SK-N-SH (cell line): ENCODE measurements at places on chromosomes 16 and 17. TPM values are rescaled to one million over a fixed set of nuclear protein-coding genes. Genes with fewer than 3 reads are reported as not detected.

- DNase-seq = no peak
Observed at GRCh38 chr16:82639263-82639662, 12.5 kb downstream of the CDH13 start.

GRCh38 chr17:82648742-82649331 lies 593 bp upstream of the WDR45B start:
- peak; percentile 95 for DNase-seq

DNA sequence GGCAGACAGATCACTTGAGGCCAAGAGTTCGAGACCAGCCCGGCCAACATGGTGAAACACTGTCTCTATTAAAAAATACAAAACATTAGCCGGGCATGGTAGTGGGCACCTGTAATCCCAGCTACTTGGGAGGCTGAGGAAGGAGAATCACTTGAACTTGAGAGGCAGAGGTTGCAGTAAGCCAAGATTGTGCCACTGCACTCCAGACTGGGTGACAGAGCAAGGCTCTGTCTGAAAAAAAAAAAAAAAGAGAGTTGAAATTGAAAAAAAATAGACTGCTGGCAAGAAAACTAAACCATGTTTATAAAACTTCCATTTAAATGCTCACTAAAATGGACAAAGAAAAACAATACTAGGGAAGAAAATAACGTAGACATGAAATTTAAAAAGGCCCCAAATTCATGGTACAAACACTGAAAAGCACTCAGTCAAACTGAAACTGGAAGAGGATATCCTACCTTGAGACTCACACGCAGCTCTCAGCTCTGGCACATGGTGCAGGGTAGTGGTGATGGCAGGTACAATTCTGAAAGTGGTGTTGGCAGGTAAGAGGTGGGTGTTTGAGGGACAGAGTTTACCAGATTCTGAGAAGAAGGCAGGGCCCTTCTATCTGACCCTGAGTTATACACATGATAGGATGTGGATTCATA lies 19.3 kb downstream of the CNTROB start:
- no peak for DNase-seq

DNA sequence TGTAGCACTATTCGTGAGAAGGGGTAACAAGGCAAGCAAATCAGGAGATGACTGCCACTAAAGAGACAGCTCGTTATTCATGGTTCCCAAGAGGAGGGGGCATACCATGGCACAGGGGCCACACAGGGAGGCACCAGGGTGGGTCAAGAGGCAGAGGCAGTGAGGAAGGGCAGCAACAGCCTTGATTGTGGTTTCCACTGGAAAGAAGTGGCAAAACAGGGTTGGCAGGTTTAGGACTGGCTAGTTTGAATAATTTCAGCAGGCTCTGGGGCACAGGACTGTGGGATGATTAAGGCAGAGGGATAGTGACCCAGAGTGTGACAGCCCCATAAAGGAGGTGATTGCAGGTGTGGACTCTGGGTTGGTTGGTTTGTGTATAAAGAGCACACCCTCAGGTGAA lies 188.9 kb downstream of the CBLN1 start:
- no peak for DNase-seq

- peak; percentile 88 for DNase-seq
Observed at GRCh38 chr17:82528484-82529265, 9.1 kb downstream of the FOXK2 start.

DNA sequence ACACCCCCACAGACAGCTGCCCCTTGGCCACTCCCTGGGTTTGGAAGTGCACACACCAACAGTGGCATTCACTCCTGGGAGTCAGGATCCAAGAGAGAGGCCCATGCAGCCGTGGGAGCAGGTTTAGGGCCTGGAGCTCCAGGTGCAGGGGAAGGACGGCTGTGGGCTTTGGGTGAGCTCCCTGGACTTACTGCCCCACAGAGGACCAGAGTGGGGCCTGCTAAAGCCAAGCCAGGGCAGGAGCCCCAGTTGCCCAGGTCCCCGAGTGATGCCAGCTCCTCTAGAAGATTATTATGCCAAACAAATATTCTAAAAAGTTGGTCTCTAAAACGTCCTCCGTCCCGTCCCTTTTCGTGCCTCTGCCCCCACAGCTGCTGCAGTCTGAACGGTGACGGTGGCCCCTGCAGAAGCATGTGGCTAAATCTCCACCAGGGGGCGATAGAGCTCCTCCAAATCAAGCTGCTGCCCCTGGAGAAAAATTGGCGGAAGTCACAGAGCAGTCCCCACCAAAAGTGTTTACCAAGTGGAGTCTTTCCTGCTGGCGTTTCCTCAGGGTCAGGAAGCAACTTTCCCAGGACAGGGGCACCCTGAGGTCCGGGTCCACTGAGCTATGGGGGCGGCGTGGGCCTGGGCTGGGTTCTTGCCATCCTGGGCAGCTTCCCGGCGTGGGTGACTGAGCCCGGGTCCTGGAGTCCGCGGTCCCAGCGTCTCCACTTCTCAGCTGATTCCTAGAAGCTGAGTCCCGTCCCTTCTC lies 4.2 kb downstream of the ARMC7 start:
- peak; percentile 94 for DNase-seq

GRCh38 chr16:57380671-57381462 lies 8.6 kb downstream of the CX3CL1 start:
- no peak for DNase-seq

- no peak for DNase-seq
Observed at GRCh38 chr17:74545843-74546230, at the start of gene CD300C. Gene CD300C, minus strand, starts transcription at chr17:74546115. Its CDS starts 333 bp downstream, at chr17:74545782.

DNA sequence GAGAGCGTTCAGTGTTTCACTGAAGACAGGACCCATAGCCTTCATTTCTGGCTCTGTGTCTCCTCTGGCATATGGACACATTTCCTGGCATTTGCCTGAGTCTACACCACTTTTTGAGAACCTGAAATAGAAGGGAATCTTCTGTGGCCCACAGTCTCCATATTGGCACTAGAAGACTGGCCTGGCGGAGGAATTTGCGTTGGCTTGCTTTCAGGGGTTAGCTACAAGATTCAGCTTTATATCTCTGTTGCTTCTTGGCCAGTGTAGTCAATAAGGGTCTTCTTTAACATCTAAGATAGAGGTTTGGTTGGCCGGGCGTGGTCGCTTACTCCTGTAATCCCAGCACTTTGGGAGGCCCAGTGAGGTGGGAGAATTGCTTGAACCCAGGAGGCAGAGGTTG lies 12.8 kb upstream of the CLEC18C start:
- DNase-seq = no peak

DNA sequence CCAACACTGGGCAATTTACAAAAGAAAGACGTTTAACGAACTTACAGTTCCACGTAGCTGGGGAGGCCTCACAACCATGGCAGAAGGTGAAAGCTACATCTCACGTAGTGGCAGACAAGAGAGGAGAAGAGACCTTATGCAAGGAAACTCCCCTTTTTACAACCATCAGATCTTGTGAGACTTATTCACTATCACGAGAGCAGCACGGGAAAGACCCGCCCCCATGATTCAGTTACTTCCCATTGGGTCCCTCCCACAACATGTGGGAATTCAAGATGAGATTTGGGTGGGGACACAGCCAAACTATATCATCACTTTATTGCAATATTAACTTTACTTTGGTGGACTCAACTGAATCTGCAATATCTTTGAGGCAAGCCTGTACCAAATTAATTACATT lies 11.9 kb upstream of the ENGASE start:
- DNase-seq = no peak

DNA sequence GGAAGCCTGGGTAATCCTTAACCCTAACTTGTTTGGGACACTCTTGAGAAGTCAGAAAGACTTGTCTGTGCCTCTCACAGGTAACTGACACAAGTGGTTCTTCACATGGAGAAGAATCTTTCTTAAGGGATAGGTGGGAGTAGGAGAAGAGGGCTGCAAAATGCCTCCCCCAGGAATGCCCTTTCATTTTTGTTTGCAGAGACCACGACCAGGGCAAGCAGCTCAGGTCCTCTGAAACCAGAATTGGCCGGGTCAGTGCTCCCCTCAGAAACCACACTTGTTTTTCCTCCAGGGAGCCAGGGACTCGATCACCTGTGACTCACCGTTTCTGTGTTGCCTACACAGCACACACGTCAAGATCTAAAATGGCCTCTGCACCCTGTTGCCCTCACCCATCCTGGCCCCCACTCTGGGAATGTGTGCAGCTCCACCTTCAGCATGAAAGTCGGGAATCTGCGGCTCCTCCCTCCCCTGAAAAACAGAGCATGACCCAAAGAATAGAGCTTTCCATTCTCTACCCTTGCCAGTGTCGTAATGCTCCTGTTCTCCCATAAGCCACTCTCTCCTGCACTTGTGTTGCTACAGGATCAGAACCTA lies 36.1 kb downstream of the HNF1B start:
- DNase-seq = no peak

GRCh38 chr17:1758807-1759206 lies 3.1 kb upstream of the SERPINF1 start:
- no peak for DNase-seq

DNA sequence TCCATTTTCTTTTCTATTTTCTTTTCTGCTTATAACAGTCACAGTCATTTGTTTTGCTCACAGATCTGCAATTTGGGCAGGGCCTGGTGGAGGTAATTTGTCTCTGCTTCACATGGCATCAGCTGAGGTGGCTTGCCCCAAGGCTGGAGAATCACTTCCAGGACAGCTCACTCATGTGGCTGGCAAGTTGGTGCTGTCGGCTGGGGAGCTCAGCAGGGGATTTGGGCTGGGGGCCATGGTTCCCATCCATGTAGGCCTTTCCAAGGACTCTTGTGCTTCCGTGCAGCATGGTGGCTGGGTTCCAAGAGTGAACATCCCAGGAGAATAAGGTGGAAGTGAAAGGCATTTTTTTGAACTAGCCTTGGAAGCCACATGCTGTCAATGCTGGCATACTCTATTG lies 85.7 kb downstream of the MGAT5B start:
- DNase-seq = no peak

GRCh38 chr17:6986676-6987075 lies 9.2 kb upstream of the ALOX12 start:
- no peak for DNase-seq

DNA sequence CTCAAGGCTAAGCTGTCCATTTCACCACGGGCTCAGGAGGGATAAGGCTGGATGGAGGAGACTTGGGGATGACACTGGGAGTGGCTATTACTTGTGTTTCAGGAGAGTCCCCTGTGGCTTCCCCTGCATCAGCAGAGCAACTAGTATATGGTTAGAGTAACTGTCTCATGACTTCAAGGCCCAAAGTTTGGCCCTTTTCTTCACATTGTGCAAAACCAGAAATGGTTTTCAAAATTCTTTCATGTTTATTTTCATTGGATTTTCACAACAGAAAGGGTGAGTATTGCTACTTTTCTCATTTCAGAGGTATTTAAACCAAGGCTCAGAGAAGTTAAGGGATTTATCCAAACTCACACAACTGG lies 18.1 kb upstream of the TAC4 start:
- DNase-seq = no peak

GRCh38 chr17:65346166-65346565 lies 209.0 kb downstream of the RGS9 start:
- DNase-seq = no peak

- DNase-seq = no peak
Observed at GRCh38 chr17:61465550-61466237, 13.5 kb downstream of the TBX4 start.

GRCh38 chr16:83215406-83216001 lies 588.7 kb downstream of the CDH13 start:
- peak; percentile 49 for DNase-seq

GRCh38 chr17:1031711-1032110 lies 34.8 kb downstream of the TIMM22 start:
- peak; percentile 86 for DNase-seq

DNA sequence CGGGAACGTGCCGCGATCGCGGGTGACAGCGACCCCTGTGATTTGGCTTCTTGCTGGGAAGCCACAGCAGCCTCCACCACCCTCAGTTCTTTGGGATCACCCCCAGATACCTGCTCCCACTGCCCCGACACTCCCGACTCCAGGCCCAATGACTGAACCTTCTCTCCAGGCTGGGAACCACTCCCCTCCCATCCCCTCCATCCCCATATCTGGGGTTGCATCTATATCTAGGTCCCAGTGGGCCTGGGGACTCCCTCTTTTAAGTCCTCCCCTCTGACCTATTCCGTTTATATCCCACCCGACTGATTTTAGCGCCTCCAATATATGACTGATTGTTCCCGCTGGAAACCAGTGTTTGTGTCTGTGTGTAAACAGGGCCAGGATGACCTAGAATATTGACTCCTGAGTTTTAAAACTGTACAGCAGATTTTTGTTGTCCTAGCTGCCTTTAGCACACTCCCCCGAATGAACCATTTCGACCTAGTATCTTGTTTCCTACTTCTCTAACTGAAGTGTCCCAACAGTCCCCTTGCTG lies 667 bp downstream of the PSMD3 start:
- DNase-seq = peak; percentile 55

GRCh38 chr16:58638148-58639036 lies 8.8 kb upstream of the CNOT1 start:
- no peak for DNase-seq

GRCh38 chr17:7046127-7046724 lies 2.3 kb upstream of the SLC16A11 start:
- no peak for DNase-seq

GRCh38 chr17:73227944-73228343 lies 33.7 kb downstream of the CPSF4L start:
- no peak for DNase-seq

- no peak for DNase-seq
Observed at GRCh38 chr16:86034421-86034919, 135.5 kb downstream of the IRF8 start.

- DNase-seq = no peak
Observed at GRCh38 chr16:81488687-81489411, 44.2 kb downstream of the CMIP start.

DNA sequence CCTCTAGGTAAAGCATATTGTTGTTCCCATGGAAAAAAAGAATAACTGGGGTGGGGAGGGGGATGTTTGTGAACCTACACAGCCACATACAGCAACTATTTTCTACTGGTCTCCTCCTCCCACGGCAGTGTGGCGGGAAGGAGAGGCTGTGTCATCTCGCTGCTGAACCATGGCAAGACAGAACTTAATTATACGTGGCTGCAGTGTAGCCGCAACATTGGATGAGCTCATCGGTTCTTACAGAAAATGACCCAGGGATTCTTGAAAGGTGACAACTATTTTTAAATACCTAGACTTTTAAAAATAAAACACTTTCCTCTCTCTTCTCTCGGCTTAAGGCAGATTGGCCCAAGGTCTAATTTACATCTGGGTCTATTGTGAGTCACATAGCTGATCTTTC lies 19.8 kb upstream of the TEKT3 start:
- no peak for DNase-seq

The TLCD3B gene
- polyA plus RNA-seq = 2.3 and 3.8 TPM in 2 replicates

The WNK4 gene
- polyA plus RNA-seq = 8.7 and 12.5 TPM in 2 replicates

The SMURF2 gene
- 36.6 and 52.4 TPM in 2 replicates for polyA plus RNA-seq

The C16orf89 gene
- 0.18 TPM in 1 of 2 replicates, not detected in the other for polyA plus RNA-seq

The ZPBP2 gene
- not detected in 2 replicates for polyA plus RNA-seq

The TSPOAP1 gene
- polyA plus RNA-seq = 0.79 and 1.9 TPM in 2 replicates

The CD19 gene
- not detected in 2 replicates for polyA plus RNA-seq

The KRT33B gene
- 0.08 TPM in 1 of 2 replicates, not detected in the other for polyA plus RNA-seq

The DNAH3 gene
- not detected in 2 replicates for polyA plus RNA-seq

The GRAP gene
- 0.02 TPM in 1 of 2 replicates, not detected in the other for polyA plus RNA-seq
